ENCODE measurements at places on chromosomes 11 and 22.

GRCh38 chr22:41899992-41900651 is 14.8 kb downstream of the SHISA8 start:
- DNase-seq = no peak

DNA sequence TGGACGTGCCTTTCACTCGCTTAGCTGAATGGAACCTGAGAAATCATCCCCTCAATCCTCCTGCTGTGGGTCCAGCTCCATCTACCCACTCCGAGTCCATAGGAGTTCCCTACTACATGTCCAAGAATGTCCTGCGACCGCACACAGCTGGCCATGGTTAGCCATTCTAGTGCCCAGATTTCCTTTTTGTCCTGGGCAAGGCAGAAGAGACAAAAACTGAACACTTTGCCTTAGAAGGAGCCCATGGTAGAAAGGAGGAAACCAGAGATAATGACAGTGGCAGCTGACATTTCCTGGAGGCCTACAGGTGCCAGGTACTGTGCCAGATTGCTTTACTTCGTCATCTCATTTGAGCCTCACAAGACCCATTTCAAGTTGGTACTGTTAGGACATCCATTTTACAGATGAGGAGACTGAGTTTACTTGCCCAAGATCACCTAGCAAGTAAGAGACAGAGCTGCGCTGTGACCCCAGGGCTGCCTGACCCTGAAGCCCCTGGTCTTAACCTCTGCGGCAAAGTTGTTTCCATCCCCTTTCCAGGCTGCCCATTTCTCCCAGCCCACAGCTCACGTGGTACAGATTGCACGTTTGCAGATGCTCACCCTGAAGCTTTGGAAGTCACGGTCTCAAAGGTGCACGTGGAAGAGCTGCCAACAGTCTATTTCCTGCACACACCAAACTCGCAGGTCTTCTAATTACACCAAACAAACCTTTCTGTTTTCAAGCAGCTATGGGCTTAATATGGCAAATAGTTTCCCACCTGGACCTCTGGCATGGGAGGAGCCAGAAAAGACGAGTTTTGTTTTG is 112.7 kb downstream of the ZBTB16 start:
- DNase-seq = no peak

- DNase-seq = no peak
Measured at GRCh38 chr11:16817351-16817750, 78.9 kb downstream of the C11orf58 start.

- no peak for DNase-seq
Measured at GRCh38 chr11:128235958-128236357, 351.4 kb downstream of the ETS1 start.

GRCh38 chr11:63536669-63537292 is at the start of gene PLAAT4:
Gene PLAAT4 (plus strand): TSS chr11:63536808. CDS start chr11:63536869, 61 bp downstream.
- DNase-seq = peak; percentile 39

- DNase-seq = peak; percentile 76
Measured at GRCh38 chr11:60887556-60887955, 18.8 kb downstream of the PRPF19 start.

- peak; percentile 34 for DNase-seq
Measured at GRCh38 chr11:3906166-3906565, 50.7 kb downstream of the STIM1 start.
